Stimulated activated CD4-positive, alpha-beta T cell treated with anti-CD3 and anti-CD28 coated beads, Interleukin-1b, Interleukin-23, amount 100 ng/mL, for 1 hour (primary cell): ENCODE measurements at places on chromosomes 1 and 21.

GRCh38 chr21:44000360-44000759 lies 11.7 kb upstream of the TRAPPC10 start:
- DNase-seq, result no peak

- DNase-seq, result no peak
These were observed 6.8 kb downstream of the RGS8 start for GRCh38 chr1:182677397-182678098.

DNA sequence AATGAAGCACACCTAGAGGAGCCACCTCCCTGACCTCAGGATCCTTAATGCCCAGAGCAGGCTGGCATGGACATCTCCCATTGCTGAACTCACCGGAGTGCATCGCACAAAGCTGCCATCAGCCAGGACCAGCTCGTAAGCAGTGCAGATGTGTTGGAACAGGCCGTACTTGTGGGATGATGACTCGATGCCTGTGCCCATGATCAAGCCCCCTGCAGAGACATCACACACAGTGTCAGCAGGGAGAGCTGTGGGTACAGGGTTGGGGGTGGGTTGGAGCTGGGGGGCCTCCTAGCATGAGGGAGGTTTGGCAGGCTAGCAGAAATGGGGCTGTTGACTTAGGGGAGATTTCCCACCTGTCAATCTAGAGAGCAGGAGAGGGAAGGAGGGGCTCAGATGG lies 12.0 kb downstream of the DHCR24 start:
- DNase-seq, result no peak

DNA sequence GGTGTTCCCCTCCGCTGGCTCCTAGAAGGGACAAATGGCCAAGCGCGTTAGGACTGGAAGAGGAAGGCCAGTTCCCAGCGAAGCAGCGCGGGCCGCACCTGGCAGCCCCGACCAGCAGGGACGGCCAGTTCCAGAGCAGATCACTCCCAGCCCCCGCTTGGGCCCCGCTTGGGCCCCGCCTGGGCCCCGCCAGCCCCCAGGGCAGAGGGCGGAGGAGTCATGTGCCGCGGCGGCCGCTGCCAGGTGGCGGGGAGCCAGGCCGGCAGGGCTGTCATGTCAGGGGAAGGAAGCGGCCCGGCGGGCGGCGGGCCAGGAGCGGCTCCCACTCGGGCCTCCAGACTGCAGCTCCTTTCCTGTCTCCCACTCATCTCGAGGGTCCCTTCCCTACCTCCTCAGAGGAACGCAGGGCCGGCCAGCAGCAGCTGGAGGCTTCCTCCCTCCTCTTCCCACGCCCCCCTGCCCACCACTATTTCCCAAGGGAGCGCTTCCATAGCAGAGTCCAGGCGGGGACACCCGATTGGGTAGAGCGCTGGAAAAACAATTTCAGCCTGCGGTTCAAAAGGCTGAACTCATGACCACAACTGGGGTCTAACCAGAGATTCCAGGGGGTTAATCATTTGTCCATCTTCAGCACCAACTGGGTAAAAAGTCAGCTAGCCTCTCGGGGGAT lies 16.5 kb downstream of the ZNF697 start:
- DNase-seq, result no peak

DNA sequence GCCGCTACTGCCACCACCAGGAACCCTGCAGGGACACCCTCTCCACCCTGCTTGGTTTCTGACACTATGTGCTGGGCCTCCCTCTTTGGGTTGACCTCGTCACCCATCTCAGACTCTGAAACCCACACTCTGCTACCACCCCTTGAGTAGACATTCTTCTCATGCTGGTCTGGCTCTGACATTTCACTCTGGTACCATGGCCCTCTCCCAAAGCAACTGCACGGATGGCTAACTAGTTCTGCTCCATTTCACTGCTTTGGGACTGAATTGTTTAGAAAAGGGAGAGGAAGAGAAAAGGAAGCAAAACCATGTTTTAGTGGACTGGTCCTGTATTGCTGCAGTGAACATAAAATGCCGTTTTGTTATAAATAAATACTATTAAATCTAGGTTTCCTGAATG lies 137.8 kb downstream of the KCNK2 start:
- DNase-seq, result no peak

GRCh38 chr1:21496886-21497285 lies 12.3 kb upstream of the ALPL start:
- DNase-seq, result no peak

DNA sequence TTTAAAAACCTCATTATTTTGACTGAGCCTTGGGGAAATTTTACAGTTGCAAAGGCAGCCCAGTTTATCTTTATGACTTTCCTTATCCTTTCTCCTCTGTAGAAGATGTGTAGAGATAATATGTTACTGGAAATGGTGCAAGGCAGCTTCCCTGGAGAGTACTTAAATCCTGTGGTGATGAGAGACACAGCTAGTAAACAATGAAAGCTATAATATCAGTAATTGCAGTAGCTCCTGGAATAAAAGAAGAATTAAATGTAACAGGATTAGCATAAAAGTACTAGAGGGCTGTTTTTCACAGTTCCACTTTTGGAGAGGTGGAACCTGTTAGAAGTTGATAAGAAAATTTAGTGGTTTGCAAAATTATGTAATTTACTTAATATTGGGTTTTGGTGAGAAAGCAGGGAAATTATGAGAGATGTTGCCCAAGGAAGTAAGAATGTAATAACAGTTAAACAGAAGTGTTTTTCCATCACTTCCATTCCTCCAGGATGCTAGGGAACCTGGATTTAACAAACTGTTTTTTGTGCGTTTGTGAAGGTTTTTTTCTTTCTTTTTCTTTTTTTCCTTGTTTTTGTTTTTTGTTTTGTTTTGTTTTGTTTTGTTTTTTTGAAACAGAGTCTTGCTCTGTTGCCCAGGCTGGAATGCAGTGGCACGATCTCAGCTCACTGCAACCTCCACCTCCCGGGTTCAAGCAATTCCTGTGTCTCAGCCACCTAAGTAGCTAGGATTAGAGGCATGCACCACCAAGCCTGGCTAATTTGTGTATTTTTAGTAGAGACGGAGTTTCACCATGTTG lies 15.7 kb upstream of the EDEM3 start:
- no peak for DNase-seq

- no peak for DNase-seq
These were observed 218.8 kb upstream of the CAMK1G start for GRCh38 chr1:209364716-209365115.
